ENCODE measurements at places on chromosomes 2 and 18.

DNA sequence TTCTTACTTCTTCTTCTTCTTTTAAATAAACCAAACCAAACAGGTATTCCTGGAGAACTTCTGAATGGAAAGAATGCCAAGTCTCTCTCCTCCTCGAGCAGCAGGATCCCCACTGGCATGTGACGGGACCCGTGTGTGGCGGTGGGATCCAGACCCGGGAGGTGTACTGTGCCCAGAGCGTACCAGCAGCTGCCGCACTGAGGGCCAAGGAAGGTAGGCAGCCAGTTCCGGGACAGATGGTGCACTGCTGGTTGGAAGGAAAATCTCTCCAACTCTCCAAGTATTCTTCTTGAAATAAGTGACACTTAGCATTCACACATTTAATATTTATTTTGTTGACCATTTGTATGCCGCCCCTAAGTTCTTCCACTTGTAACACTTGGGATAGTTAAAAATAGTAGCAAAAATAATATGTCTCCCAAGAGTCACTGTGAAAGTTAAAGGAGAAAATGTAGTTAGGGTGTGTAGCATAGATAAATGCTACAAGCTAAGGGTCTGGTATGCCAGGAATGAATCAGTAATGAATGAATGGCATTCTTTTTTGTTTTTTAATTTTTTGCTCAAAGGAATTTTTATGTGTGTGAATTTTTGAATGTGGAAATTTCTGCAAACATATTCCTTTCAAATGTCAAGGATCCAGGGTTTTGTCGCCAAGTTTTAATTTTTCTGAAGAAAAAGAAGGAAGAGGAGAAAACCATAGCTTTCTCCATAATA lies 349.9 kb downstream of the THSD7B start:
- DNase-seq = no peak

DNA sequence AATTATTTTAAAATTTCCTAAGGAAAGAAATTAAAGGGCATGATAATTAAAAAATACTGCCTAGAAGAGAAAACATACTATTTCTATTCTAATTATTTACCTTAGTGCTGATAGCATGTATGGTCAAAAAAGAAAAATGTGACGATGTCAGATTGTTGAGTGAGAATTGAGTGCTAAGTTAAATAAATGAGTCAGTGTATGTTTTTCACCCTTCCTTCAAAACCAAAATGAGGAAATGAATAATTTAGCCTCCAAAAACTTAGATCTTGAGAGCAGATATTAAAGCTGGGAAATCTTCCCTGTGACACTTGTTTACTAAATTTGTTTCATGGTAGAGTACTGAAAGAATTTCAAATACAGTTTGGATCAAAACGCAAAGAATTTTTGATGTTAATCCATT lies 58.6 kb upstream of the NYAP2 start:
- no peak for DNase-seq

GRCh38 chr2:196590286-196590685 lies 49.2 kb upstream of the CCDC150 start:
- no peak for DNase-seq

GRCh38 chr2:102436323-102436722 lies 13.4 kb downstream of the IL18RAP start:
- no peak for DNase-seq

DNA sequence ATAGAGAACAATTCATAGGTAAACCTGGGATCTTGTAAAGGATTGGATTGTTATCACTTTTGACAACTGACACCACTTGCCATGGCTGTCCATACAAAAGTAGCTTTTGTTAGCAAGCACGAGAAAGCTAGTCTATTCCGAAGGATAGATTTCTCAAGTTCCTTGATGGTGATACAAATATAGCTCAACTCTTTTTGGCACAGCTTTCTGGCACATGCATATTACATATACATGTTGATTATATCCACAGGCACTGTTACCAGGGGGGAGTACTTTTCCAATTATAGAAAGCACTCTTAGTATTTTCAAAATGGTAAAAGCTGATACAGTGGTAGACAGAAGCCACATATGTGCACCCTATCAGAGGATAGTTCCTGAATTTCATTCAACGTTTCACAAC lies 168.9 kb downstream of the UPP2 start:
- DNase-seq = no peak

DNA sequence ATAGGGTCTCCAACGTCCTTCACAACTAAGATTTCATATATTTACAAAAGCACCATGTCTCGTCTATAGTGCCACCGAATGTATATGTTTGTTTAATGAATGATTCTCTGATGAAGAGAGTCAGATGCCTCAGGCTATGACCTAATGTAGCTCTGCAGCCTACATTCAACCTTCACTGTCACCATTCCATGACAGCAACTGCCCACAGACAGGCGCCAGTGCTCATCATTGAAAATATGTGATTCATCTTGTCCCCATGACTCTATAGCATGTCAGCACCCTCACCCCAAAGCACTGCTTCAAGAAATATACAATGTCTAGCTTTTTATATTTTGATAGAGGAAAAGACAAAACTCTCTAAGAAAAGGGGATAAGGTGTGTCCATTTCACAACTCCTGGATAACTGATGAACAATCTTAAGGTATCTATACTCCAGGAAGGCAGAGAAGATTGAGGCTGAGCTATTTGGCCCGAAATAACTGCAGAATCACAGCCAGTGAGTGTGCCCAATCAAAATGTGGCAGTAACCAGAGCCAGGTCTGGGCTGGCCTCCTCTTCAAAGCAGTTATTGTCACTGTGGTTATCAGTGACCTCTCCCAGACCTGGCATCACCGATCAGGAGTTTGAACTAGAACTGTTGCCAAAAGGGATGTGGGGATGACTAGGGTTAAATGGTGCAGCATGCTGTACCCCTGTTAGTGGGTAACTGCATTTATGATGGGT lies 246.6 kb downstream of the SETBP1 start:
- DNase-seq = no peak

- DNase-seq = no peak
Measured at GRCh38 chr2:100426384-100426720, 8.9 kb upstream of the CHST10 start.

- DNase-seq = no peak
Measured at GRCh38 chr18:6362559-6363129, 52.1 kb downstream of the L3MBTL4 start.

DNA sequence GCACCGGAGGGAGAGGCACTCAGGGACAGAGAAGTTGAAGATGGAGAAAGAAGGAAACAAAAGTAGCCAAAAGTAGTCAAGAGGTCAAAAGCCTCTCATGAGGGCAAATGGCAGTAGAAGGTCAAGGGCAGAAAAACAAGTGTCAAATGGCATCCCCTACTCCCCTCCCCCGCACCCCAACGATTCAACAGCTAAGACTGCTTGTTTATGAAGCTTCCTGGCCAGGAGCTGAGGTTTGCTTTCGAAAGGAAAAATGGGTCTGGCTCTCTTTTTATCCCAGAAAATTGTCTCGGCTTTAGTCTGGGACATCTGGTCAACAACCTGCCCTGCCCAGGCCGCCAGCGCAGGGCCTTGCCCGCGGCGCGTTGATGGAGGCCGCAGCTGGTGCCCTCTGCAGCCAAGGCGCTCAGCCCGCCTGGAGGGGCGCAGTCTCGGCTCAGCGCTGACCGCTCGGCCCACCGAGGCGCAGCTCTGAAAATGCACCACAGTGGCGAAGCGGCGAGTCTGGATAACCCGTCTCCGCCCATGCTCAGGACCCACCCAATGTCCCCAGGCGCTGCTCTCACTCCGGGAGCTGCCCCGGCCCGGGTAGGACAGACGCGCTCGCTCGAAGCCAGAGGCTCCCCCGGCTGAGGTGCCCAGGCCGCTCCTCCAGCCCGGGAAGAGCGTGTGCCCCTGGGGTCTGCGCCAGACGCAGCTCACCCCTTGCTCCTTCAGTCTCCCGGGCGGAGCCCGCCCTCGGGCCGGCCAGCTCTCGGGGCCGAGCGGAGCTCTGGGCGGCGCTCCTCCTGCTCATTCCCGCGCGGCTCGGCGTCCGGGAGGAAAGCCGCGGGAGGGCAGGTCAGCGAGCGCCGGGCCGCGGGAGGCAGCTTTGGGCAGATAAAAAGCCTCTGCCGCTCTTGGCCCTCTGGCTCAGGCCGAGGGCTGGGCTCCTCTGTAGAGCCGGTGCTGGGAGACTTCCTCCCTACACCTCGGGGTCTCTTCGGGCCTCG lies 1.8 kb upstream of the TBR1 start:
- no peak for DNase-seq

DNA sequence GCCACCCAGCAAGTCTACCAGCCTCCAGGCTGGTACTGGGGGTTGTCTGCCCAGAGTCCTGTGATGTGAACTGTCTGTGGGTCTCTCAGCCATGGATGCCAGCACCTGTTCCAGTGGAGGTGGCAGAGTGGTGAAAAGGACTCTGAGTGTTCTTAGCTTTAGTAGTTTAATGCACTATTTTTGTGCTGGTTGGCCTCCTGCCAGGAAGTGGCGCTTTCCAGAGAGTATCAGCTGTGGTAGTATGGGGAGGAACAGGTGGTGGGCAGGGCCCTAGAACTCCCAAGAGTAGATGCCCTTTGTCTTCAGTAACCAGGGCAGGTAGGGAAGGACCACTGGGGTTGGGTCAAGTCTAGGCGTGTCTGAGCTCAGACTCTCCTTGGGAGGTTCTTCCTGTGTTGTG lies 356.7 kb downstream of the STK39 start:
- no peak for DNase-seq

DNA sequence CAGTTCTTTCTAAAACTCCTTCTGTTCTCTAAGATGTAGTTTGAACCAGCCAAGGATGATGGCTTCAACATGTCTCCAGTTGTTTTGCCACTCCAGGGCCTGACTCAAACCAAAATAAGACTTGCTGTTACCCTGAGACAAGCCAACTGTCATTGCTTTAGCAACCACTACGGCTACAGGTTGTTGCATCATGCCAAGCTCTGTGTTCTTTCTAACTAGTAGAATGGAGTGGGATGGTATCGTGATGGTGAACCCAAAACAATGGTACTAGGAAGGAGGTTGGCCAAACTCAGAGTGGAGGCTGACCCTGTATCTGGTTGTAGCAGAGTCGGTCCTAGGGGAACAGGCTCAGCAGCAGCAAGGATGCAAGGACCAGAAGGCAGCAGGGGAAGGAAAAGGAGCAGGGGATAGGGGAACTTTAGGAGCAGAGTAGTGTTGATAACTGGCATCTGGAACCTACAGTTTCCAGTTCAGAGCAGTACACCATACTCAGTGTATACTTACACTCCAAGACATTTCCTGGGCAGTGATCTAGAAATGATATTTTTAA lies 51.6 kb downstream of the PDK1 start:
- DNase-seq = no peak

- DNase-seq = no peak
Measured at GRCh38 chr2:154240921-154241379, 369.2 kb downstream of the GALNT13 start.
